Activated CD8-positive, alpha-beta T cell treated with anti-CD3 and anti-CD28 coated beads for 36 hours (primary cell): ENCODE measurements at places on chromosomes 2 and 18. TPM values are rescaled to one million over a fixed set of nuclear protein-coding genes. Genes with fewer than 3 reads are reported as not detected.
A peak's percentile ranks its signal among the peaks of the same experiment; 100 is the strongest.

DNA sequence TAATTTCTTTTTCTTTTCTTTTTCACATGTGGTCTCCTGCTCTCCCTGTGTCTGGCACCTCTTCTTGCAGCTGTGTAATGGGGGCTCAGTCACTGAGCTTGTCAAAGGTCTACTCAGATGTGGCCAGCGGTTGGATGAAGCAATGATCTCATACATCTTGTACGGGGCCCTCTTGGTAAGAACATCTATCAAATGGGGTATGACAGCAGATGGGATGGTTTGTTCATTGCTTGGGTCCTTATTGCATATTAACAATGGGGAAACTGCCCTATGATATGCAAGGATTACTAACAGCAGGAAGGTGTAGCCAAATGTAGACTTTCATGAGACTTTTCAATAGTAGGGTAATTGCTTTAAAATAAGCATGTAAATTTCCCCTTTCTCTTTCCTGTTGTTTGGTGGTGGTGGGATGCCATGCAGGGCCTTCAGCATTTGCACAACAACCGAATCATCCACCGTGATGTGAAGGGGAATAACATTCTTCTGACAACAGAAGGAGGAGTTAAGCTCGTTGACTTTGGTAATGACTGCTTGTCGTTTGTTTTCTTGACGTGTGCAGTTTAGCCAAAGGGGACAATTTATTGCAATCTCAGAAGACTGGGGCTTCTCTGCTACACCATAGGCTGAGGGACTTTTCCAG, 36.5 kb downstream of the MYO3B start:
- H3K4me1 ChIP-seq = no peaks in the 10 kb centered on the region
- no peaks in the 10 kb centered on the region for H3K36me3 ChIP-seq
- DNase-seq = no peak
- H3K27me3 ChIP-seq = peaks cover 1% of the 10 kb centered on the region
- H3K27ac ChIP-seq = no peak overlapping the region
- H3K4me3 ChIP-seq = no peak overlapping the region

Gene CNDP1
- total RNA-seq = not detected

- DNase-seq = peak; percentile 22
- no peak overlapping the region for H3K4me3 ChIP-seq
- no peak overlapping the region for H3K27ac ChIP-seq
- H3K27me3 ChIP-seq = peaks cover 5% of the 10 kb centered on the region
- no peaks in the 10 kb centered on the region for H3K36me3 ChIP-seq
These were observed 57.3 kb upstream of the SULT1C3 start for GRCh38 chr2:108182489-108182888.

- no peak overlapping the region for H3K27ac ChIP-seq
- H3K27me3 ChIP-seq = peaks cover 7% of the 10 kb centered on the region
- H3K4me3 ChIP-seq = no peak overlapping the region
- no peaks in the 10 kb centered on the region for H3K36me3 ChIP-seq
These were observed 82.3 kb downstream of the TWIST2 start for GRCh38 chr2:238930216-238930615.

- H3K4me3 ChIP-seq = no peak overlapping the region
- no peaks in the 10 kb centered on the region for H3K27me3 ChIP-seq
- H3K36me3 ChIP-seq = no peaks in the 10 kb centered on the region
- no peak for DNase-seq
- H3K4me1 ChIP-seq = no peaks in the 10 kb centered on the region
These were observed 668.0 kb upstream of the FAM98A start for GRCh38 chr2:34266908-34267697.

Gene REG1B
- total RNA-seq = not detected

DNA sequence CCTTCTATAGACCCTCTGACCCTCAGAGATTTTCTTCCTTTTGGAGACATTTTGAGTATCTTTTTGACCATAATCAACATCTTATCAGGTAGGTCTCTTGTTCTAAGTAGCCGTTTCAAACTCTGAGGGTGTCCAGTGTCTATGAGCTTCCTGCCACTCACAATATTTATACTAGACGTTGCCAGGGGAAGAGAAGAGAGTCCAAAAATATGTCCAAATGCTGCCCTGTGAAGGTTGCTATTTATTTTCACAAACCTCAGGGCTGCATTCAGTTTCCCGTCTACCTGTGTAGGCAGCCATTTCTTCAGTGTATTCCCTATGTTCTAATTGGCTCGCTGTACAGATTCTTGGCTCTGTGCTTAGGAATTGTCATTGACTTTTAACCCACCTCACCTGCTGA, 986 bp upstream of the DSG1 start:
- H3K4me1 ChIP-seq = no peaks in the 10 kb centered on the region
- H3K4me3 ChIP-seq = no peak overlapping the region
- no peak overlapping the region for H3K27ac ChIP-seq
- DNase-seq = no peak
- no peaks in the 10 kb centered on the region for H3K36me3 ChIP-seq
- no peaks in the 10 kb centered on the region for H3K27me3 ChIP-seq

Gene HOXD12
- total RNA-seq = not detected

- H3K36me3 ChIP-seq = no peaks in the 10 kb centered on the region
- H3K27me3 ChIP-seq = peaks cover 2% of the 10 kb centered on the region
- no peaks in the 10 kb centered on the region for H3K4me1 ChIP-seq
- no peak overlapping the region for H3K27ac ChIP-seq
These were observed 150.5 kb downstream of the EN1 start for GRCh38 chr2:118696786-118697465.

DNA sequence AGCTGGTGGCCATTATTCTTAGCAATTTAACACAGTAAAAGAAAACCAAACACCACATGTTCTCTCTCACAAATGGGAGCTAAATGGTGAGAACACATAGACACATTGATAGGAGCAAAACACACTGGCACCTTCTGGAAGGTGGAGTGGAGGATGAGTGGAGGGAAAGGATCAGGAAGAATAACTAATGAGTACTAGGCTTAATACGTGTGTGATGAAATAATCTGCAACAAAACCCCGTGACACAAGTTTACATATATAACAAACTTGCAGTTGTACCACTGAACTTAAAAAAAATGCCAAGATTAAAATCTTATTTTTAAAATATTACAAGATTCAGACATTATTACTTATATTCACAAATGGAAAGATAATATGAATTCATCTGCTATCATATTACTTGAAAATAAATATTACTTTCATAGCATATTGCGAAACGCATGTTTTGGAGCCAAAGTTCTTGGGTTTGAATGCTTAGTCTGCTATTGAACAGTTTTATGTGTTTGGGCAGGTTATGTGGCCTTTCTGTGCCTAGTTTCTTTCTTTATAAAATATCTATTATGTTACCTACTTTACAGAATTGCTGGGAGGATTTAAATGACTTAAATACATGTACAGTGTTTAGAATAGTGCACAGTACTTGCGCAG, 20.5 kb downstream of the ANKRD62 start:
- no peaks in the 10 kb centered on the region for H3K36me3 ChIP-seq
- H3K4me3 ChIP-seq = no peak overlapping the region
- H3K27me3 ChIP-seq = peaks cover 9% of the 10 kb centered on the region
- H3K4me1 ChIP-seq = no peaks in the 10 kb centered on the region

Gene TM4SF20
- total RNA-seq = not detected

DNA sequence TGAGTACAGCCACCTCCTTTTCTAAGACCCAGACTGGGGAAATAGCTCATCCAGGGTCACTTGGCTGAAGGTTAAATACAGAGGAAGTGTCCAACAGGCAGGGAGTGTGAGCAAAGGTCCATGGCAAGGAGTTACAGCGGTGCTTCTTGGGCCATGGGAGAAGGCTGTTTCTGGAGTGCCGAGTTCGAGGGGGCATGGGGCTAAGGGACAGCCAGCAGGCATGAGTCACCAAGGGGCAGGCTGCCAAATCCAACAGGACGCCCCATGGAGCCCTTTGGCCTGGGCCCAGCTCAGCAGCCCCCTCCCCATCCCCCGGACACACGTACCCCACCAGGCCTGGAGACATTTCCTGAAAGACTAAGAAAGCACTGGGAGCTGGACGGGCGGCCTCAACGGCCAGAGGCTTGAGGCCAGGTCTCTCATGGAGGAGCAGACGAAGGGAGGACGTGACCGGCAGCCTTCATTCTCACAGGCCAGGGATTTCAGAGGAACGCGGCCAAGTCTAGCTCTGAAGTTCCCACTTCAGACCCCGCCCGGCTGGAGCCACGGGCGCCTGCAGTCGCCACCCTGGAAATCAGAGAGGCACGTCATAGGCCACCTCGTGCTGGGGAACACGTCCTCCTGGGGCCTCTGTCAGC, 160.4 kb downstream of the SMAD7 start:
- H3K27me3 ChIP-seq = no peaks in the 10 kb centered on the region
- DNase-seq = no peak
- no peaks in the 10 kb centered on the region for H3K36me3 ChIP-seq
- H3K4me1 ChIP-seq = peaks cover 9% of the 10 kb centered on the region
- H3K27ac ChIP-seq = no peak overlapping the region

DNA sequence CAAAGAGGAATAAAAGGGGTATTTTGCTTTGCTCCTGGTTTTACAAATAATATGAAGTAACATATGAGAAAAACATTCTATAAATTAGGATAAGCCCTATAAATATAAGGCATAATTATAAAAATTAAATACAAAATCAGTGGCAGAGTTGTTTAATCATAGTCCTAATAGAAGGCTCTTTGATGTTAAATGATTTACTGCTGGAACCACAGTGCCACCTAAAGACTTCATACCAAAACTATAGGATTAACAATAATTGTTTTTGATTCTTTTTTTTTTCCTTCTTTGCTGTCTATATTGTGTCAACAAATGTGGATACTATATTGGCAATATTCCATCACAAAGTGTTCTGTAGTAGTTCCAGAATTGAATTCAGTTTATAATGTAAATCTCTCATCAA, 837.7 kb upstream of the SLC39A10 start:
- H3K27me3 ChIP-seq = no peaks in the 10 kb centered on the region
- no peaks in the 10 kb centered on the region for H3K4me1 ChIP-seq
- no peak overlapping the region for H3K4me3 ChIP-seq
- no peak overlapping the region for H3K27ac ChIP-seq
- no peak for DNase-seq
